A172 (cell line): ENCODE measurements at places on chromosomes 11 and 22. TPM values are rescaled to one million over a fixed set of nuclear protein-coding genes. Genes with fewer than 3 reads are reported as not detected.
A peak's percentile ranks its signal among the peaks of the same experiment; 100 is the strongest.

GRCh38 chr11:125579811-125580210 lies 10.5 kb downstream of the EI24 start:
- DNase-seq: no peak

The PYGM gene
- total RNA-seq: 0.12 TPM in 1 of 2 replicates, not detected in the other

The KRTAP5-2 gene
- total RNA-seq: not detected in 2 replicates

The WNT7B gene
- total RNA-seq: 4.5 and 6.3 TPM in 2 replicates

DNA sequence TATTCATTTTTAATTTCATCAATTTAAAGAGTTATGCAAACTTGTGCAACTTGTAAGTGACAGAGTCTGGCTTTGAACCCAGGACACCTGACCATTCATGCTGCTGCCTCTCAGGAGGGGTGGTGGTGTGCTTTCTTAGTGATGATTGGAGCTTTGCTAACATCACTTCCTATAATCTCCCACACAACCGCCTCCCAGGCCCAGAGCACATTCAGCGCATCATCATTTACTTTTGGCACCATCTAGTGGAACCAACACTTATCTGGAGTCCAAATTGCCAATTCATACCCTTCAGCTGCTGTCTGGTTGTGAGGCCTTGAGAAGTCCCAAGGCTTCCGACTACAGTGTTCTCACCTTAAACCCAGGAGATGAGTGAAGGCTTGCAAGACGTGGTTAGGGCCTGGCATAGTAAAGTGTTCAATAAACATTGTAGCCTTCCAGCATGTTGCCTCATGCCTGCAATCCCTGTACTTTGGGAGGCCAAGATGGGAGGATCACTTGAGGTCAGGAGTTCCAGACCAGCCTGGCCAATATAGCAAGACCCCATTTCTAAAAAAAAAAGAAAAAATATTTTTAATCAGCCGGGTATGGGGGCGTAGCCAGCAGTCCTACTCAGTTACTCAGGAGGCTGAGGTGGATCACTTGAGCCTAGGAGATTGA lies 1.1 kb upstream of the TTLL1 start:
- DNase-seq: peak; percentile 87

The MMP12 gene
- total RNA-seq: 0.10 TPM in 2 replicates

GRCh38 chr11:35663408-35663702 lies 780 bp downstream of the TRIM44 start:
- DNase-seq: no peak

The HOATZ gene
- not detected in 2 replicates for total RNA-seq

DNA sequence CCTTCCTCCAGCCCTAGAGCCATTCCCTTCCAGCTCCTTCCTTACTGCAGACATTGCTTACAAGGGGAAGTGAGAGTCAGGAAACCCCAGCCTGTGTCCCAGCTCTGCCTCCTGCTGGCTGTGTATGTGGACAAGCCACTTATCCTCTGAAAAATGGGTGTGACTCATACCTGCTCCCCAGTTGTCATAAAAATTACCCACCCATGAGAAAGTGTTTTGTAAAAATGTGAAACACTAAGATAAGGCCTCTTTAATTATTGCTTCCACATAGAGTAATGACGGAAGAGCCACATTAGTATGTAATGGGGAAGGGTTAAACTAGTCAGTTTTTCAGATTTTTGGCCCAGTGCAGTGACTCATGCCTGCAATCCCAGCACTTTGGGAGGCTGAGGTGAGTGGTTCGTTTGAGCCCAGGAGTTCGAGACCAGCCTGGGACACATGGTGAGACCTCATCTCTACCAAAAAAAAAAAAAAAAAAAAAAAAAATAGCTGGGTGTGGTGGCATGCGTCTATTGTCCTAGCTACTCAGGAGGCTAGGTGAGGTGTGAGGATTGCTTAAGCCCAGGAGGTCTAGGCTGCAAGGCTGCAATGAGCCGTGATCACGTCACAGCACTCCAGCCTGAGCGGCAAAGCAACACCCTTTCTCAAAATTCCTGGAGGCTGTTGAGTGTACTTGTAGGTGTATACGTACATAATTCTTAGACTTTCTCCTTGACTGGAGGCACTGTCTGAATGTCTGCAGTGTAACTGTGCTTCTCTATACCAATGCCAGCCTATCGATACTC lies 84.9 kb downstream of the CTTN start:
- peak; percentile 98 for DNase-seq

- no peak for DNase-seq
These were observed 137.2 kb downstream of the RBFOX2 start for GRCh38 chr22:35891442-35891841.

The YAP1 gene
- total RNA-seq: 33.2 and 44.5 TPM in 2 replicates

DNA sequence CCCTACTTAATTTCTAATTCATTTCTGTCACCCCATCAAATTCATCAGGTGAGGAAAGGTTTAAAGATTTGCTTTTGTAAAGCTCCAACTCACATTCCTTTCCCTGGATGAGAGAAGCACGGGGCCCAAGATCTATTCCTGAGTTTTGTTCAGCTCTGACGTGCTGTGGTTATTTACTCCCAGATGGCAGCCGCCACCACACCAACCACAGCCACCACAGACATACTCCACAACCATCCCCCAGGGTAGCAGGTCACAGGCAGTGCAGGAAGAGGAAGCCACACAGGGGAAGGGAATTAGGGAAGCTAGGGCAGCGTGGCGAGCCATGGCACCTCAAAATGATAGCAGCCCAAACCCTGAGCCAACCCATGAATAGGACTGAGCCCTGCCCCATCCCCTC lies 63.5 kb upstream of the CSNK2A3 start:
- DNase-seq: peak; percentile 79

- peak; percentile 58 for DNase-seq
These were observed 4.0 kb downstream of the ANKRD13D start for GRCh38 chr11:67293090-67293489.

DNA sequence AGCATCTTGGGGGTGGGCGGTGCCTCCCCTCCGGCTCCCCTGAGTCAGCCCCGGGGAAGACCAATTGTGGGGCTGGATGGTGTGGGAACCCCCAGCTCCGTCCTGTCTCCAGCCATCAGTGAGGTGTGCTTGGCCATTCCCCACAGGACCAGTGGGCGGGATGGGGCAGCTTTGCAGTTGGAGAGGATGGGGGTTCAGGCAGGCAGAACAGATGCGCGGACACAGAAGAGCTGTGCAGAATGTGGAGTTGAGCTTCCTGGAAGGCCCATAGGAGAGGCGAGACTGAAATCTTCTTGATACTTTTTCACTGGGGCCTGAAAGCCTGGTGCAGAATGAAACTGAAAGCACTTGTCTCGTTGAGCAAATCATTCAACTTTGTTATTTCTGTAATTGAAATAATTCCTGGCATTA lies 23.8 kb downstream of the PARVB start:
- no peak for DNase-seq

The MS4A7 gene
- total RNA-seq: not detected in 2 replicates

DNA sequence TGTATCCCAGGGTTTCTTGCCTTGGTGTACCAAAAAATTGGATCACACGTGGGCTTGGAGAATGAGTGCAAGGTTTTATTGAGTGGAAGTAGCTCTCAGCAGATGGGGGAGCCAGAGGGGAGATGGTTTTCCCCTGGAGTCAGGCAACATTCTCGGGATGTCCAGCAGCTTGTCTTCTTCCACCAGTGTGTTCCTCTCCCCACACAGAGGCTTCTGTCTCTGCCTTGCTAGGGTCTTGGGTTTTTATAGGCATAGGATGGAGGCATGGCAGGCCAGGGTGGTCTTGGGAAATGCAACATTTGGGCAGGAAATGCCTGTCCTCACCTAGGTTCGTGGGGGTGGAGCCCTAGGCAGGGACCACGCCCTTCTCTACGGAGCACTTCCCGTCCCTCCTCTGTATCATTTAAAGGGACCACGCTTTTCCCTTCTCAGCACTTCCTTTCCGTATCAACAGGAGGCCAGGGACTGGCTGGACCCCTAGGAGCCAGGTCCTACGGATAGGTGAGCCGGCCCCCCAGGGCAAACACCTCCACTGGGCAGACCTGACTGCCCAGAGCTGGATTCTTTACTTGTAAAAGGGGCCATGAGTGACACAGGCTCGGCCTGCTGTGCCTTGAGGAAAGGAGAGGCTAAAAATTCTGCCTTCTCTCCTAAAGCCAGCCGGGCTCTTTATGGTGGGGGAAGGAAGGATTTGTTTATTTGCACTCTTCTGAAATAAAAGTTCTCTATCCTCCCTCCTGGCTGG lies 55.3 kb upstream of the CCDC188 start:
- peak; percentile 66 for DNase-seq

The VSIG10L2 gene
- total RNA-seq: not detected in 2 replicates

- DNase-seq: no peak
These were observed 8.6 kb upstream of the TOLLIP start for GRCh38 chr11:1317993-1318392.

- peak; percentile 54 for DNase-seq
These were observed 26.5 kb upstream of the WNT7B start for GRCh38 chr22:46003271-46004091.

The PGR gene
- total RNA-seq: not detected in 2 replicates

The FOLH1 gene
- total RNA-seq: not detected in 2 replicates

DNA sequence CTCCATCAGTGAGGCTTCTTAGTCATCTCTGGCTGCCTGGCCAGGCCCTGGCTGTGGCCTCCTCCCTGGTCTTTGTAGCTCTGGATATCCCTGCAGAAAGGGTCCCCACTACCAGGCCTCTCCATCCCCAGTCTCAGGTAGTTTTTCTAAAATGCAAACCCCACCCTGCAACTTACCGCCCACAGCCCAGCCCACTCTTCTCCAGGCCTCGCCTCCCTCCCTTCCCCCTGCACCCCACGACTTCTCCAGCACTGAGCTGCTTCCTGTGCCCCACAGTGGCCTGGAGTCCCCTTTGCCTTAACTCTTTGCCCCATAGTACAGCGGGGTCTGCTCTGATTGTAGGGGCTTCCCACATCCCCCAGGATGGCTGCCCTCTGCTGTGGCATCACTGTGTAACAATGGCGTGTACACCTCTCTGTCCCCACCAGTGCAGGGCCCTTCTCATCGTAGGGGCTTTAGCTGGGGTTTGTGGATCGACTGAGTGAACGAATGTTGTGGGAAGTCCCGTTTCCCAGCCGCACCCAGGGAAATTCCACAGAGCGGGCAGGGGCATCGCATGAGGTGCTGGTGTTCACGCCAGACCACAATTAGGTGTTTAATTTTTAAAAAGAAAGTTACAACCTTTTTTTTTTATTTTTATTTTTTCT lies 111.6 kb downstream of the BCR start:
- DNase-seq: no peak

- DNase-seq: no peak
These were observed 3.7 kb upstream of the OR5AR1 start for GRCh38 chr11:56659755-56660154.

The GAS2L1 gene
- 27.5 and 32.1 TPM in 2 replicates for total RNA-seq

DNA sequence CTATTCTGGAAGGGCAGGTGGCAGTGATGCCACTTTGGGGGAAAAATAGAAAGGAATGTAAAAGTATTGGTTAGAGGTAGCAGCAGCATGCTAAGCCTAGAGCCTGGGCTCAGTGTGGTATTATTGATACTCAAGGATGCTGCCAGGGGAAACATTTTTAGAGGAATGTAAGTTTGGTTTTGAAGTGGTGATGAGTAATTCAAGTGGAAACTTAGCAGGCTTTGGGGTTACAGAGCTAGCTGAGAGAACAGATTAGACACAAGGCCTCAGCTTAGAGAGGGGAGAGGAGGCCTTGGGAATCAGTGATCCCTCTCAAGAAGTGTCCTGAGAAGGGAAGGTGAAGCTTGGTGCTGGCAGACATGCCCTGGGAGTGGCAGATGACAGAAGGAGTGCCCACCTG lies 32.9 kb upstream of the DDI1 start:
- DNase-seq: no peak

DNA sequence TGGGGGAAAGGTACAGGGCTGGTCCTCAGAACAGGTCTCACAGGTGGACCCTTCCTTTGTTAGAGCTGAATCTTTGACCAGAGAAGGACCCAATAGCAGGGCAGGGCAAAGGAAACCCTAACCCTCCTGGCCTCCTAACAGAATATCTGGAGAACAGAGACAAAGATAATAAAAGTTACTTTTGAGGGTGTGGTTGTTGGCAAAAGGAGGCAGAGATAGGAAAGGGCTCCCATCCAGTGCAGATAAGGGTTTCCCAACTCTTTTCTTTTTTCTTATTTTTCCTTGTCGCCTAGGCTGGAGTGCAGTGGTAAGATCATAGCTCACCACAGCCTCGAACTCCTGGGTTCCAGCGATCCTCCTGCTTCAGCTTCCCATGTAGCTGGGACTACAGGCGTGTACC lies 11.9 kb downstream of the PCSK7 start:
- DNase-seq: no peak

DNA sequence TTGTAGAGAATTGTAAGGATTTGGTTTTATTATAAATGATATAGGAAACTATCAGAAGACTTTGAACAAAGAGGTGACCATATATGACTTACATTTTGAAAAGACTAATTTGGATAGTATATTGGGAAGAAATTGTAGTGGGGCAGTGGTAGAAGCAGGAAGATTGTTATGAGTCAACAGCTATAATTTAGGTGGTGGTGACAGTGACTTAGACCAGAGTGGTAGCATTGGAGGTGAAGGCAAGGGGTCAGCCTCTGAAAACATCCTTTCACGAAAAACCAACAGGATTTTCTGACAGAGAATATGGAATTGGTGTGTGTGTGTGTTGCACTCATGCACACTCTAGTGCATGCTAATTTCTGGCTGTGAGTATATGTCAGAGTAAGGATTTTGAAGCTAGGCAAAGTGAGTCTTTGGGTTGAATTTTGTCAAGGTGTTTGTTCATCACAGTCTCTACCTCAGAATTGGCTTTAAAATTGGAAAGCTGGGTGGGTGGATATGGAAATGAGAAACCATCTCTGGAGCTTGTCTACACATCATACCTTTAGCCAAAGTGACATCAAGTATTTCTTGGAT lies 8.2 kb upstream of the HBE1 start:
- DNase-seq: peak; percentile 47

The CHCHD10 gene
- 2.6 and 17.3 TPM in 2 replicates for total RNA-seq

The OR52N5 gene
- not detected in 2 replicates for total RNA-seq

The HIC2 gene
- total RNA-seq: 0.53 and 1.1 TPM in 2 replicates

- DNase-seq: no peak
These were observed 264.6 kb upstream of the PLET1 start for GRCh38 chr11:112525270-112525669.

DNA sequence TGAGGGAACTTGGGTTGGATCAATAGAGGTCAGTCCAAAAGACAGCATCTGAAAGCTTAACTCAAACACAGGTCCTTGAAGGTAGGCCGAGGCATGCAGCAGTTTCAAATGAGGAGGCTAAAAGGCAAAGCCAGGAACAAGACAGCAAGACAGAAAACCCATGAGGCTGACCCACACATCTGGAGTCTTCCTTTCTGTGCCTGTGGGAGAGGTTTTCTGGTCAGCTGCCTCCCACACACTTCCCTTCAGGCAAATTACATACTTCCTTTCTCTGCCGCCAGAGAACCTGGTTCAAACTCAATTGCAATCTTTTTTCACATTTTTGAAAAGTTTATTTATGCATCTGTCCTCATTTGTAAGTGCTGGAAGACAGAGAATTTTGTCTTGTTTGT lies 29.8 kb upstream of the CRTAM start:
- no peak for DNase-seq

The BRSK2 gene
- total RNA-seq: 8.6 and 13.0 TPM in 2 replicates

The PDE2A gene
- 6.5 and 8.8 TPM in 2 replicates for total RNA-seq

The BRD1 gene
- total RNA-seq: 8.0 and 11.1 TPM in 2 replicates
